ENCODE measurements at places on chromosomes 4 and X. TPM values are rescaled to one million over a fixed set of nuclear protein-coding genes. Genes with fewer than 3 reads are reported as not detected.
A peak's percentile ranks its signal among the peaks of the same experiment; 100 is the strongest.

- peak; percentile 43 for DNase-seq
Observed at GRCh38 chr4:185019456-185020292, 1.4 kb downstream of the HELT start.

GRCh38 chrX:19368576-19368975 lies 24.8 kb downstream of the PDHA1 start:
- no peak for DNase-seq

DNA sequence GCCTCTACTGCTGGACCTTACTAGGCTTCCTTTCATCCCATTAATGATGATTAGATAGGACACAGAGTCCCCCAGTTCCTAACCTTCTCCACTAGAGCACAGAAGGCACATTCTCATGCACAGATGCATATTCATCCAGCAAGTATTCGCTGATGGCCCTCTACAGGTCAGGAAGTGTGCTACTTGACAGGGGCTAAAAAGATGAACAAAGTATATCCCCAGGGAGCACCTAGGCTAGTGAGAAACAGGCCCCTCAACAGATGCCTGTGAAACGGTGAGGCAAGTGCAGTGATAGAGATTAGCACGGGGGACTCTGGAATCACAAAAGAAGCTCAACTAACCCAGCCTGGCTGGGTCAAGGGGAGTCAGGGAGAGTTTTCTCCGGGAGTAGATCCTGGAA lies 95.8 kb downstream of the MGST2 start:
- DNase-seq = peak; percentile 29

- no peak for DNase-seq
Observed at GRCh38 chr4:4427886-4428285, 41.0 kb downstream of the NSG1 start.

DNA sequence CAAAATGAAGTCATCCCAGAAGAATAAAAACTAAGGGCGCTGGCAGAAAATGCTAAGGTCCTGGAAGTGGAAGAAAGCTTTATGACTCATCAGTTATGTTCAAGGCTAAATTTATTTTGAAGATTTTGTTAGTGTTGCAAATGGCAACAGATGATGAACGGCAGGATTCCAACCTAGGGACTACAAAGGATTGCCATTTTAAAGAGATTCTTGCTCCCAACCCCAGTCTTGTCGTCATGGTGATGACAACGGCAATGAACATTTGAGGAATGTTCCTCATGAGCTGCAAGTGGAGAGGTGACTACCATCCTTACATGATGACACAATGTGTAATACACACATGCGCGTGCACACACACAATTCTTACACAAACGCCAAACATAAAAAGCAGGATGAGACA lies 54.4 kb upstream of the FTHL17 start:
- DNase-seq = no peak

DNA sequence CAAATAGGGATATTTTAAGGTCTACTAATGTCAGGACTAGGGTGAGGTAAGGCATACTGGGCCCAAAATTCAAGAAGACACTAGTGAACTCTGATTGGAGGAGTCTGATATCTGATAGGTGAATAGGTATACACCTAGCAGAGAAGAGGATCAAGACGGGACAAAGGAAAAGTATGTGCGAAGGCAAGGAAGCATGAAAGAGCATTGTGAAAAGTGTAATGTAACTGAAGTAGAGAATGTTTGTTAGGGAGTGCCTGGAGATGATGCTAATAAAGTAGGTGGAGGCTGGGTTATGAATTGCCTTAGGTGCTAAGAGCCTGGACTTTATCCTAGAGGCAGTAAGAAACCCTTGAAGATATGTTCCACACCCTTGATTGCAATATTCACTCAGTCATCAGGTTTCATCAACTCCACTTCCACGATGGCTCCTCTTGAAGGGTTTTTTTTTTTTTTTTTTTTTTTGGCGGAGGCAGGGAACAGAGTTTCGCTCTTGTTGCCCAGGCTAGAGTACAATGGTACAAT lies 49.9 kb upstream of the XIAP start:
- no peak for DNase-seq

DNA sequence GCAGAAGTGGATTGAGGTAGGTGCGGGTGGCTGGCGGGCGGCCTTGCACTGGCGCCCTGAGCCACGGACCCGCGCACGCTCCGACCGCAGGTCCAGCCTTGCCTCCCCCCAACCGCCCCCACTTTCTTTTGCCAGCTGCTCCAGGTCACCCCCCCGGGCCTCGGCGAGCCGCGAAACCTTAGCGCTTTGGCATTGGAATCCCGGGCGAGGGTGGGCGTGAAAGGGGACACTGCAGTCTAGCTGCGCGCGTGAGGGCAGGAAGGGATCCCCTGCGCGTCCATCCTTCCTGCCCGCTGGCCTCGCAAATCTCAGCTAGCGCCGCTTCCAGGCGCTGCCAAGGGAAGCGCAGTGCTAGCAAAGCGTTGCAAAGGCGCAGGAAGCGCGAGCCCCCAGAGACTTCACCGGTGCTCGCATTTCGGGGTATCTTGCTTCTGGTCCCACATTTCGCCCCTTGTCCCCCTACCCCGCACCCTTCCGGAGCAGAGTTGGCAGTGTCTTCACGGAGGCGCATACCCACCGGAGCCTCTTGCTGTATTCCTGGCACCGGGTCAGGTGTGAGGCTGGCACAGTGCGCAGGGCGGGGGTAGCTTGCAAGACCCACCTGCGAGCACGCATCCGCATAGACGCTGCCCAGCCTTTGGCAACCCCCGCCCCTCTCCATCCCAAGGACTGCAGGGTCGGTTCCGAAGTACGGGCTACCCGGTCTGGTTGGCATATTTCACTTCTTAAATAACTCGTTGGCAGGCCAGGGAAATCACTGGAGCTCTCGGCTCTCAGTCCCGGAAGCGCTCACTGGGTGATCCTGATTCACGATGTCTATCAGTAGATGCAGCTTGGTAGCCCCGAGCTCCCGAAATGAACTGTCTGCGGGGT lies 104.4 kb downstream of the UCHL1 start:
- peak; percentile 16 for DNase-seq

DNA sequence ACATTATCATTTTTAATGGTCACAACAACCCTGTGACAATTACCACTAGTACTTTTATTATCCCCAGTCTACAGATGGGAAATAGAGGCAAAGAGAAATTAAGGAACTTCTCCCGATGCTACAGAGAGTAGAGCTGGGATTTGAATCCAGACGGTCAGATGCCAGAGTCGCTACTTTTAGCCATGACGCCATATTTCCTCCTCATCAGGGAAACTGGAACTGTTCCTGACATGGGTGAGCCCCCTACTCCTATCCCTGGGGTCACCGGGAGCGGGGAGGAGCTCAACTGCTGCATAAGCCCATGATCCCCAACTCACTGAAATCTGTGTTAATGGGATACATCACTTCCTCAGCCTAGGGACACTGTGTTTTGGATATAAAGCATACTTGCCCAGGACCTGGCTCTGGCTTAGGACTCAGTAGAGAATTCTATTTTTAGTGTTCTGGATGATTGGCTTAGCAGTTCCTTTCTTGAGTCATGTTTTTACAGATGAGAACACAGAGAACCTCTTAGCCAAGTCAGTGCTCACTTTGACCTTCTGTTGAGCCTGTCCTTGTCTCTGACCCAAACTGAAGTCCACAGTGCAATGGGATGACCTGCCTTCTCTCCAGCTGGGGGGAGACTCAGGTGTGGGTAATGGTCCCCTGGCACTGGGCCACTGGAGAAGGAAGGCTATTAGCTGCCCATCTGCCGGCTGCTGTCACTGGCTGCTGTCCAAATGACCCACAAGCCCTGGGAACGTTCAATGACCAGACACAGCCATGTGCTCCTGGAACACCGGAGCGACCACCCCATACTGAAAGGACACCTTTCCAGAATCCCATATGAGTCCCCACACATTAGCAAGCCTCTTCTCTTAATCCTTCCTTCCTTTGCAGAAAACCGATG lies 90.8 kb upstream of the SHISA3 start:
- no peak for DNase-seq

DNA sequence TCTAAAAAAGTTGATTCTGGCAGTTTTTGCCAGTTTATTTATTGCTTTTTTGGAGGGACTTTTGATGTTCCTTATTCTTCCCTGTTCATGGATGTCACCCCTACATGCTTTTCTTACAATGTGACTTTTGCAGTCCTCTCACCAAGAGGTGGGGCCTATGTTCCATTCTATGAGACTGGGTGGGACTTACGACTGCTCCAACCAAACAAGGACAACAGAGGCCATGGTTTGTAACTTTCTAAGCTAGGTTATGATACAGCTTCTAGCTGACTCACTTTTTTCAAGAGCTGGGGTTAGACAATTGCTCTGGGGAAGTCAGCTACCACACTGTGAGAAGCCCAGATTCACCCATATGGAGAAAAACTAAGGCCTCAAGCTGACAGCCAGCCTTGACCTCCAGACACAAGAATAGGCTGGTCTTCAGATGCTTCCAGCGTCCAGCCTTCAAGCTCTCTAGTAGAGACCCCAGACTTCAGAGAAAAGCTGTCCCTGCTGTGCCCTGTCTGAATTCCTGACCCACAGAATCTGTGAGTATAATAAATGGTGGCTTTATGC lies 39.5 kb downstream of the ENOPH1 start:
- no peak for DNase-seq

DNA sequence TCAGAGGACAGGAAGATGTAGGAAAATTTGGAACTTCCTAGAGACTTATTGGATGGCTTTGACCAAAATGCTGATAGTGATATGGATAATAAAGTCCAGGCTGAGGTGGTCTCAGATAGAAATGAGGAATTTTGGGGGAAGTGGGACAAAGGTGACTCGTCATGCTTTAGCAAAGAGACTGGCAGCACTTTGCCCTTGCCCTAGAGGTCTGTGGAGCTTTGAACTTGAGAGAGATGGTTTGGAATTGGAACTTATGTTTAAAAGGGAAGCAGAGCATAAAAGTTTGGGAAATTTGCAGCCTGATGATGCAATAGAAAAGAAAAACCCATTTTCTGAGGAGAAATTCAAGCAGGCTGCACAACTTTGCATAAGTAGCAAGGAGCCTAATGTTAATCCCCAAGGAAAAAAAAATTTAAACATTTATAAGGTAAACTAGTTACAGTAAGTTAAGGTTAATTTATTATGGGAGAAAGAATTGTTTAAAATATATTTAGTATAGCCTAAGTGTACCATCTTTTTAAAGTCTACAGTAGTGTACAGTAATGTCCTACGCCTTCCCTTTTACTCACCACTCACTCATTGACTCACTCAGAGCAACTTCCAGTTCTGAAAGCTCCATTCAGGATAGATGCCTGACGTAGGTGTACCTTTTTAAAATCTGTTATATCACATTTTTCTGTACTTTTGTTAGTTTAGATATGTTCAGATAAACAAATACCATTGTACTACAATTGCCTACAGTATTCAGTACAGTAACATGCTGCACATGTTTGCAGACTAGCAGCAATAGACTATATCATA lies 101.2 kb downstream of the FAM13A start:
- DNase-seq = no peak

DNA sequence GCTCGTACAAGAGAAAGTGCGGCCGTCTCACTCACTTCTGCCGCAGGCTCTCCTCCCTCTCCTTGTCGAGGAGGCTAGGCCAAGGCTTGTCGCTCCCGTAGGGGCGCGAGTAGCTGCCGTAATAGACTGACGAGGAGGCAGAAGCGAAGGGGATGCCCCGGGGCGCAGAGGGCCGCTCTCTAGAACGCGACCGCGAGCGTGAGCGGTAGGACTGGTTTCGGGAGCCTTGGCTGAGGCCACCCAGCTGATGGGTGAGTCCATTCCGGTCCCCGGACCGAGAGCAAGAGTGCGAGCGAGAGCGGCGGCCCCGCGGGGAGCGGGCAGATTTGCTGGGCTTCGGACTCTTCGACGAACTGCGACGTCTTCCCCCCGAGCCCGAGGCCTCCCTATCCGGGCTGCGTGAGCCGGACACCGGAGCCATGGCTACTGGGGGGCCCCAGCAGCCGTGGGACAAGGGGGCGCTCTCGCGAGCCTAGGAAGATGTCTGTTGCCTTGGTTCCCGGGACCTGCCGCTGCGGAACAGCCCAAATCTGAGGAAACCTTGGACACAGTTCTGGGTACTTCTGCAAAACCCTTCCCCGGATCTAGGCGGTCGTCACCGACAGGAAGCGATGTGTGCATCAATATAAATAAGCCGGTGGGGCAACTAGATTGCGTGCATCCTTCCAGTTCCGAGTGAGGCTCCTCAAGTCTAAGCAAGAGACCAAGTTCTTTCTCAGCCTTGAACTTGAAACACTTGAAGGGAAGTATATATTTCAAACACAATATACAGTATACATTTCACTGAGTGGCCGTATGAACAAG lies at the start of gene NKAP:
Gene NKAP (minus strand): TSS at position 567 of the 804 bp plus-strand sequence. CDS start 146 bp downstream, at position 421.
- peak; percentile 87 for DNase-seq

- no peak for DNase-seq
Observed at GRCh38 chrX:154420402-154420756, 8.1 kb upstream of the ATP6AP1 start.

- DNase-seq = no peak
Observed at GRCh38 chr4:103011378-103012025, 8.0 kb downstream of the SLC9B1 start.

- DNase-seq = no peak
Observed at GRCh38 chr4:121064482-121064881, 7.9 kb downstream of the NDNF start.

Gene XG
- total RNA-seq = 1.2 TPM

Gene DCHS2
- not detected for total RNA-seq

Gene BEND4
- total RNA-seq = not detected

Gene PNCK
- total RNA-seq = not detected

Gene XPNPEP2
- total RNA-seq = 0.32 TPM

Gene AWAT2
- not detected for total RNA-seq

Gene CT45A1
- not detected for total RNA-seq

Gene TMPRSS11F
- not detected for total RNA-seq

Gene TMEM165
- 90.4 TPM for total RNA-seq
